NCI-H2029 treated with DMSO at 0.1 percent for 48 hours (cell line): ENCODE measurements at places on chromosomes 7 and 10.

DNA sequence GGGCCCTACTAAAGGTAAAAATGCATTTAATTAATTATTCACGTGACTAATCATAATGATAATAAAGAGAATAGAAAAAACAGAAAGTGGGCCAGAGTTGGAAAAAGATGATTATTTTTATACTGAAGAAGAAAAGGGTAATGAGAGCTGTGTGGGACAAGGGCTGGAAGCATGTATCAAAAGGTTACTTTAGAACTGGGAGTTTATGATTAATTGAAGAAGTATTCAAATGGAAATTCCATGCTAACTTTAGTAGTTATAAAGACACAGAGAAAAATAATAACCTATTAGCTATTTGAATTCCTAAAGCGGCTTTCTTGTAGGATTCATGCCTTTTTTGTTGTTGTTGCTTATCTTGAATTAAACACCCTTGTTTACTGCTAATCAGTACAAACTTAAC is 49.9 kb downstream of the MKX start:
- DNase-seq = no peak

GRCh38 chr10:113775686-113776294 is 24.3 kb downstream of the PLEKHS1 start:
- DNase-seq = no peak

DNA sequence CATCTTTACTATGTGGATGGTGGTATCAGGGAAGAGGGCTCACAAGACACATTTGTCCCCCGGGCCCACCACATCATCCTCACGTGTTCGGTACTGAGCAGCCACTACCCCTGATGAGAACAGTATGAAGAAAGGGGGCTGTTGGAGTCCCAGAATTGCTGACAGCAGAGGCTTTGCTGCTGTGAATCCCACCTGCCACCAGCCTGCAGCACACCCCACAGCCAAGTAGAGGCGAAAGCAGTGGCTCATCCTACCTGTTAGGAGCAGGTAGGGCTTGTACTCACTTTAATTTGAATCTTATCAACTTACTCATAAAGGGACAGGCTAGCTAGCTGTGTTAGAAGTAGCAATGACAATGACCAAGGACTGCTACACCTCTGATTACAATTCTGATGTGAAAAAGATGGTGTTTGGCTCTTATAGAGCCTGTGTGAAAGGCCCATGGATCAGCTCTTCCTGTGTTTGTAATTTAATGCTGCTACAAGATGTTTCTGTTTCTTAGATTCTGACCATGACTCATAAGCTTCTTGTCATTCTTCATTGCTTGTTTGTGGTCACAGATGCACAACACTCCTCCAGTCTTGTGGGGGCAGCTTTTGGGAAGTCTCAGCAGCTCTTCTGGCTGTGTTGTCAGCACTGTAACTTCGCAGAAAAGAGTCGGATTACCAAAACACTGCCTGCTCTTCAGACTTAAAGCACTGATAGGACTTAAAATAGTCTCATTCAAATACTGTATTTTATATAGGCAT is 9.1 kb upstream of the CSGALNACT2 start:
- DNase-seq = no peak

GRCh38 chr10:11337516-11337915 is 273.9 kb downstream of the USP6NL start:
- DNase-seq = no peak

- no peak for DNase-seq
Measured at GRCh38 chr7:70504254-70504653, 627.7 kb upstream of the GALNT17 start.

- no peak for DNase-seq
Measured at GRCh38 chr10:36781570-36781969, 343.8 kb upstream of the ANKRD30A start.

DNA sequence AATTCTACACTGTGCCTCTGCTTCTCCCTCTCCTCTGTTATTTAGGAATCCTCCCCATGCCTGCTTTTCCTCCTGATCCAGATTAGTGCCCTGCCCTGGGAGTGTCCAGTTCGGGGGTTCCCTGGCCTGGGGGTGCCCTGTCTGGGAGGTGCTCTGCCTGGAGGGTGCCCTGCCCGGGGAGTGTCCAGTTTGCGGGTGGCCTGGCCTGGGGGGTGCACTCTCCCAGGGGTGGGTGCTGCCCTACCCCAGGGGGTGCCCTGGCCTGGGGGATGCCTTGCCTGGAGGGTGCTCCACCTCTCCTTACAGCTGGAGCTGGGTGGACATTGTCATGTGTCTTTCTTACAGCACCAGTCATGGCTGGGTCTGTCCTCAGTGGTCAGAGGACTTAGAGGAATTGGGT is 20.2 kb downstream of the RAMP3 start:
- no peak for DNase-seq

GRCh38 chr7:107173691-107174406 is 5.0 kb downstream of the HBP1 start:
- DNase-seq = no peak

GRCh38 chr7:92856436-92856835 is 20.1 kb upstream of the CDK6 start:
- no peak for DNase-seq

DNA sequence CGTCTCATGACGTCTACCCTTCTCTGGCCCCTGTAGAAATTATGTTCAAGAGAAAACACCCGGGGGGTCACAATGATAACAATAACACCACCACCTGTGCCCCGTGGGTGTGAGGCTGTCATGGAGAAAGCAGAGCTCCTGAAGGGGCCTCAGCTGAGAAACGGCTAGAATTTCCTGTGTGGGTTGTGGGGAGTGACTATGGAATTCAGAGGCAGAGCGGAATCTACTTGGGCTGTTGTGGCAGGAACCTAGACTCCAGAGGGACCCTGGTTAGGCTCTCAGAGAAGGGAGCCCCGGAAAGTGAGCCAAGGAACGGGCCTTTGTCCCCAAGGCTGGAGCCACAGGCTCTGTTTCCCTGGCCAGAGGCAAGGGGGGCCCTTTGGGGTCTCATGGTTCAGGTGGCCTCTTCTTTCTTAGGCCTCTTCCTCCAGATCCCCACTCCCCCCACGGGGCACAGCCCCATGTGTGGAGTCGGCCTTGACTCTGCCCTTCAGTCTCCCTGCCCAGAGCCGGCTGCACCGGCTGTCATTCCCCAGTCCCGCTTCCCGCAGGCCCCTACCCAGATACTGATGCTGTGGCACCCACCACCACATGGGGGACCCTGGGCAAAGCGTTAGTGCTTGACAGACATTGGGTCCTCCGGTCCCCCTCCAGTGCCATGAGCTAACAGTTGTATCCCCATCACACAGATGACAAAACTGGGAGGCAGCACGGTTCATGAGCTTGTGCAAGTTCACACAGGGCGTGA is 6.5 kb upstream of the GIMAP8 start:
- no peak for DNase-seq

DNA sequence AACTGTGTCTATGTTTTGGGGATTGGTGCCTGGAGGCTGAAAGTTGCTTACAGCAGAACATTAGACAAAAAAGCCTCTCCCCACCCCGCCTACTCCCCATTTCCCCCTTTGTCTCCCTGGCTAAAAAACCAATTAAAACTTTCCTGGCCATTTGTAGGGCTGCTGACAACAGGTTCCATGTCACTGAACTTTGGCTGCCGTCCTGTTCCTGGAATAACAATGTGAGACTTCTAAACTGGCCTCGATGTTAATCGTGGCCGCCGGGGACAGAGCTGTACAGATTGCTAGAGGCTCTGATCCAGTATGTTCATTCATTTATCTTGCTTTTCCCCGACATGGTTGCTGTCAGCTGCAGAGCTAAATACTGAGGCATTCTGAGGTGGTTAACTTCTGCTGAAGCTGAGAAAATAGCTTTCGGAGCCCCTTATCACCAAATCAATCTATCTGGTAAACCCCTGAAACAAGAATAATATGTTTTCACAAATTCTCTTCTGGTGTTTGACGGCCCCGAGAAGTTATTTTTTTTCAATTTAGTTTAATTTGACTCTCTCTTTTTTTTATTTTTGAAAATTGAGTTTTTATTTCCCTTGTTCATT is 271.6 kb downstream of the GFRA1 start:
- DNase-seq = no peak

DNA sequence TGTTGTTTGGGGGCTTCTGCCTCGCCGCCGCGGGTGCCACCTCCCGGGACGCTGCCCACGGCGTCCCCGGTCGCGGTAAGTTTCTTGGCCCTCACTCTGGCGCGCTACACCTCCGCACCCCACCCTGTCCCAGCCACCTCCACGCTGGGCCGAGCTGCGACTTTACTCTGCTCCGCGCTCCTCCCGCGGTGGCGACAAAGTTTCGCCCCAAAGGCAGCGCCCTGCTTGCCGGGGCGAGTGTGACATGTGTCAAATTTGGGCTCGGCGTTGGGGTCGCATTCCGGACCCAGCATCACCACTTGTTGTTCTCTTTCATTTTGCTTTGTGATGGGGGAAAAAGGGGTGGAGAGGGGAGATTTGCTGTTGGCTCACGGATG is 167.7 kb upstream of the PPP1R3A start:
- no peak for DNase-seq

DNA sequence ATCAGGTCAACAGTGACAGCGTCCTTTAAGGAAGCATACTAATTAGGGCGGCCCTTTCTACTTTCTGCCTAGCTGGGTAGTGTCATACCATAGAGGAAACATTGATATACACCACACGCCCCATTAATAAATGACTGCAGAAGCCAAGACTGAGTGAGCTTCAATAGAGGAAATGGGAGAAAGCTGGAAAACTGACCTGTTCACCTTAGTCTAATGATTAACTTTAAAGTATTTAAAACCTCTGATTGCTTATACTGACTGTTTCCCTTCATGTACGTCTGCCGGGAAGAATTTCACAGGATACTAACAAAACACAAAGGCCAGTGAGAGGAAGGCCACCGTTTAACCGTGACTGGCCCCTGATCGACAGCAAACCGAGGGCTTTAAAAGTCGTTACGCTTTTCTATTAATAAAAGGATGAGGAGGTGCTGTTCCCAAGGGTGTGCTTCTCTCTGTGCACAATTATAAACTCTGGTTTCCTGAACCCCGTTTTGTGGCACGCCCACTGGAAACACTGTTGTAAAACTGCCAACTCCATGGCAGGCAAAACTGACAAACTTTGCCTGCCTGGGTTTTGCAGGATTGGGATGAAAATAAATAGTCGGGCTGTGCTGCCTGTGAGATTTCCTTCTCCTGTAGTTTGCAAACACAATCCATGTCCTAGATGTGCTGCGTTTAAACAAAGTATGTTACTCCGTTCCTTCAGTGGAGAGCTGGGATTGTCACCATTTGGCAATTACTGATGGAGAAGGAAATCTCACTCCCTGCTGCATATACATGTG is 137.6 kb downstream of the NRP1 start:
- no peak for DNase-seq

DNA sequence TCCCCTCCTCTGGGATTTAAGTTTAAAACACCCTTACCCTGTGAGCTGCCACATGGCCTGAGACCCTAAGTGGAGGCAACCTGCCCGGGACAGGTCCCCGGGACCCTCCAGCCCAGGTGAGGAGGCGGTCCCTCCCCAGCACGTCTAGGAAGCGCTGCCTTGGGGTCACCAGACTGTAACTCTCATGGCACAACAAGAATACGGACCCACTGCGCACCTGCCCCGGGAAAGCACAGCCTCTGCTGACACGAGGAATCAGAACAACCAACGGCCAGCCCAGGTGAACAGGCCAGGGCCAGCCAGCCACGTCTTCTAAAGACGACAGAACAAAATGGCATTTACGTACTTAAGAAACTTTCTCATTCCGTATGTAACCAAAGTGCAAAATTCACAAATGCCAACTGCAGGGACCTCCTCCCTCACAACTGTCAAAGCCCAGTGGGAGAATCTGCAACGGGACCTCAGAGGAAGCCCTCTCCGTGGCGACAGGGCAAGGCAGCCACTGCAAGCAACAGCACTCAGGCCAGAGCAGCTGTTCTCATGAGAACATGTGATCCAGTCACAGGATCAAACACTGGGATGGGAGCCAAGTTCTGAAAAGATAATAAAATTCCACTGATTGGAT is 208.4 kb downstream of the DIP2C start:
- no peak for DNase-seq

GRCh38 chr7:150400788-150401423 is 21.8 kb downstream of the ZNF775 start:
- DNase-seq = no peak

- peak; percentile 83 for DNase-seq
Measured at GRCh38 chr10:92242910-92243671, 47.8 kb downstream of the CPEB3 start.

GRCh38 chr7:114084472-114085312 is 165.9 kb upstream of the PPP1R3A start:
- no peak for DNase-seq

GRCh38 chr10:58994226-58995057 is 182.0 kb upstream of the PHYHIPL start:
- no peak for DNase-seq

DNA sequence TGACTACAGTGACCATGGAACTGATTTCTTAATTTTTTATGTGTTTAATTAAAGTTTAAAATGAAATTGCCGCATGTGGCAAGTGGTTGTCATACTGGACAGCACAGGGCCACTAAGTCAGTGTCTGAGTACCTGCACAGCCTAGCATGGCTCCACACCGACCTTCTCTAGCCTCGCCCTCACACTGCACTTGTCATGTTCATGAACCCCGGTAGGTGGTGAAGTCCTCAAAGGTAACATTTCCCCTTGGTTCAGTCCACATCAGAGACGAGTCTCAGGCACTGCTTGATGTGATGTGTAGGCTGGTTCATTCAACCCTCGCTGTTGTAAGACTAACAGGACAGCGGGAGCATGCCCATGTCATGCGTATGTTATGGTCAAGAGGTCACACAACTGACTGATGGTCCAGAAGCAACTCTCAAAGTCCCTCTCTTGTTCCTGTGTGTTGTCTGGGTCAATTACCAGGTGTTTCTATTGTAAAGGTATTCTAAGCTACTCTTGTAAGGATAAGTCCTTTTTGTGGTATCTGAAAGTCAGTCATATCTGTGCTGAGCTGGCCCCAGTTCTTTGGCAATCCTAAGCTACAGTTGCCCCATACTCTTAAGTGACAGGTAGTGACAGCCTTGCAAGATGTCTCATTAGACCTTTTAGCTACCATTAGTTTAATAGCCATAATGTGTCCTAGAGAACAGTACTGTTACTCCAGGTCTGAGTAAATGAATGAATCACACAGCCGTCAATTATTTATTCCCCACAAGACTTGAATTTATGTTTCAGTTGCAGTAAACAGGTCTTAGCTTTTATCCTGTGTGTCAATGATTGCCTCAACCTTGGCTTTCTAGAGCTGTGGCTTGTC is 32.9 kb upstream of the ZC3HAV1L start:
- no peak for DNase-seq

DNA sequence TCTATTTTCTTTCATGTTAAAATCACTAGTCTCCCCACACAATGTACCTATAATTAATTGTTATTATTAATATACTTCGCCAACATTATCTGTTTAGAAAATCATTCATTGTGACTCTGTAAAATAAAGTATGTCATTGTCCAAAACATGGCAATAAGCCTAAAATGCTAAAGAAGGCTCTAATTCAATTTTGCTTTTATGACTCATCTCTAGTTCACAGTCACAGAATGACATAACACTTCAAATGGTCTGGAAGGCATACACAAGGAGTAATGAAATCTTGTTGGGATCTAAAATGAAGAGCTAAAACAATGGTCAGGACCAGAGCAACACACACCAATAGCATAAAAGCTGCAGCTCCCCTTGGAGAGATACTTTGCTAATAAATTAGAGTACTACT is 505.8 kb downstream of the GPAM start:
- DNase-seq = no peak
